CD4-positive, alpha-beta T cell treated with Interferon alpha-2 for 1 hour (primary cell): ENCODE measurements at places on chromosomes 2 and 18.

- DNase-seq = peak; percentile 58
Observed at GRCh38 chr2:203453858-203454451, 81.1 kb downstream of the RAPH1 start.

GRCh38 chr18:5918205-5918858 is 23.0 kb upstream of the TMEM200C start:
- DNase-seq = no peak

DNA sequence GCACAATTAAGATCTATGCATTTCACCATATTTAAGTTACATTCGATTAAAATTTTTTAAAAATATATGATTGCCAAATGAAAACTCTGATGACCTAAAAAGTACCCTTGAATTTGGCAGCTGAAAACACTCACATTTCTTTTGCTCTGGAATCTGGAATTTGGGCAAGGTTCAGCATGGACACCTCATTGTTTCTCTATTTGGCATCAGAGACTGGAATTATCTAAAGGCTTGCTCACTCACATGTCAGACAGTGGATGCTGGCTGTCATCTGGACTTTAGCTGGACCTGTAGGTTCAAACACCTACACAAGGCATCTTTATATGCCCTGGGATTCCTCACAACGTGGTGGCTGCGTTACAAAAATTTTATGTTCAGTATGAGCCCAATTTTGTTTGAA is 16.1 kb downstream of the MBOAT2 start:
- DNase-seq = no peak

DNA sequence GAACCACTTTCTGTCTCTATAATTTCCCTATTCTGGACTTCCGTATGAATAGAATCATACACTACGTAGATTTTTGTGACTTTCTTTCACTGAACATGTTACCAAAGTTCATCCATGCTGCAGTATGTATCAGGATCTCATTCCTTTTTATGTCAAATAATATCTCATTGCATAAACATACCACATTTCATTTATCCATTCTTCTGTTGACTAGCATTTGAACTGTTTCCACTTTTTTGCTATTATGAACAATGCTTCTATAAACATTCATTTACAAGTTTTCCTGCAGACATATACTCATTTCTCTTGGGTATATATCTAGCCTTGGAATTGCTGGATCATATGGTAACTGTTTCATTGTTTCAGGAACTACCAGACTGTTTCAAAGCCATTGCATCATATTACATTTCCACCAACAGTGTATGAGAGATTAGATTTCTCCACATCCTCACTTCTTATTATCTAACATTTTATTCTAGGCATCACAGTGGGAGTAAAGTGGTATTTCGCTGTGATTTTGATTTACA is 186.2 kb downstream of the DYM start:
- no peak for DNase-seq
